ENCODE measurements at places on chromosomes 5 and 9. TPM values are rescaled to one million over a fixed set of nuclear protein-coding genes. Genes with fewer than 3 reads are reported as not detected.

TNFSF8 gene
- not detected for total RNA-seq

KIF20A gene
- total RNA-seq = 31.1 TPM

GMCL2 gene
- total RNA-seq = not detected

DOCK8 gene
- 0.89 TPM for total RNA-seq

C9orf152 gene
- total RNA-seq = under 0.01 TPM

ANKRD55 gene
- total RNA-seq = not detected

MELK gene
- 17.2 TPM for total RNA-seq

KCTD16 gene
- 1.00 TPM for total RNA-seq

Measured in uterine smooth muscle cell (primary cell).